Caco-2 (cell line): ENCODE measurements at places on chromosomes 11 and 22. TPM values are rescaled to one million over a fixed set of nuclear protein-coding genes. Genes with fewer than 3 reads are reported as not detected.

The HSCB gene
- total RNA-seq: 8.2 and 11.4 TPM in 2 replicates

The ANKRD49 gene
- total RNA-seq: 27.5 and 29.2 TPM in 2 replicates

The PDE2A gene
- 1.2 and 1.4 TPM in 2 replicates for total RNA-seq

The ANO5 gene
- not detected in 2 replicates for total RNA-seq

The TEX12 gene
- not detected in 2 replicates for total RNA-seq

The OR5B21 gene
- not detected in 2 replicates for total RNA-seq
